ENCODE measurements at places on chromosomes 1 and 21.

DNA sequence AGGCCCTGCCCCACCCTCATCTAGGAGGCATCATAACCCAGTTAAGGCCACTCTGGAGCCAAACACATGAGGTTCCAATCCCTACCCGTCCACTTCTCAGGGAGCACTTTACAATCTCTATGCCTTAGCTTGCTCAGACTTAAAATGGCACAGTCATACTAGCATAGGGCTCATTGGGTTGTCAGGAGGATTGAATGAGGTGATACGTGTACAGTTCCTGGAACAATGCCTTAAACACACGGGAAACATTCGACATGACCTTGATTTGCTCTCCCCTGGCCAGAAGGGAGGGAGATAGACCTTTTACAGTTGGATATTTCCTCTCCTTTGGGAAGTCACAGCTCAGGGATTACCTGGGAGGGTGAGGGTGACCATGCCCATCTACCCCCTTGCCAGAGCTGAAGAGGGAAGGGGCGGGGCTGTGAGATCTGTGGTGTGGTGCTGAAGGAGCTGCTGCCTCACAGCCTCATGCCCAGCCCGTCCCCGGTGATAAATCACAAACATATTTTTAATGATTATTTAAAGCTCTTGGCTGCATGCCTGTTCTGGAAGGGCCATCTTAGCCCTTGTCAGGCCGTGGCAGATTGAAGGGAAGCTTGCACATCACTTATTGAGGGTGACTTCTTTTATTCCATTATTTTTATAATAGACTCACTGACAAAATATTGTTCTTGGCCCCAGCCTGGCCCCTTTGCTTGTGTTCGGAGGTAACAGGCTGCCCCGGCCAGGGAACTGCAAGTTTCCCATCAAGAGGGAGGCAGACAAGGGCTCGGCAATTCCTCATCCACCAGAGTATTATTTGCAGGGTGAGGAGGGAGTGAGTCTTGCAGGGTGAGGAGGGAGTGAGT lies 83.4 kb downstream of the FOXD2 start:
- DNase-seq: no peak

GRCh38 chr21:44874497-44875315 lies 1.2 kb upstream of the PTTG1IP start:
- DNase-seq: peak; percentile 35

DNA sequence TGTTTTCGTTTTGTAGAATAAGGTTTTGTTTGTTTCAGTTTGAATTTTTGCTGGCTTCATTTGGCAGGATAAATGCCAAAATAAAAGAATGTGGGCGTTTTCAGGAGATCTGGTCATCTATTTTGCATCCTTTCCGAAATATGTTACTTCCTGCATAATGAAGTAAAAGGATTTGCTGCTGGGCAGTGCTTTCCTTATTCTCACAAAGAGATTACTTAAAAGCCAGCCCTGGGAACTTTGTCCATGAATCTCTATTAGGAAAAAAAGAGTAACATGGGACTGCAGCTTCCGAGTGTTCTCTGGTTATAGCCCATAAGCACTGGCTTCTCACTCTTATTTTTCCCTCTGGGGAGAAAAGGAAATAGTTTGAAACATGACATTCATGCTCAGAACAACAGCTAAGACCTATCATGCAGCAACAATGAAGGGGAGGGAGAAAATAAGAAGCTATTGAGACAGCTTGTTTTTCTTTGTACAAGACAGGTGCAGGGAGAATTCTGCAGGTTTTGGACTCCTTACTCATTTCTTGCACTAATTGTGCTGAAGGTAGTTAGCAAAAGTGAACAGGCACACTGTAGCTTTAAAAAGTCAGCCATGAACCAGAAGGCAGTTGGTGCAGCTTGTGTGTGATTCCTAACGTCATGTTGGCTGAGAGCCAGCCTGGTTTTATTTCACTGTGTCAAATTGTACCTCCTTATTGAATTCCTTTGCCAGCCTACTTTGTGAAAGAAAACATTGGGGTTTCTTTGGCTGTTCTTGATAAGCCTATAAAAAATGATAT lies at the start of gene SAMD13:
Gene SAMD13 (plus strand): TSS at position 705 of the 781 bp plus-strand sequence. CDS start 1,527 bp downstream, outside the sequence.
- DNase-seq: peak; percentile 84

DNA sequence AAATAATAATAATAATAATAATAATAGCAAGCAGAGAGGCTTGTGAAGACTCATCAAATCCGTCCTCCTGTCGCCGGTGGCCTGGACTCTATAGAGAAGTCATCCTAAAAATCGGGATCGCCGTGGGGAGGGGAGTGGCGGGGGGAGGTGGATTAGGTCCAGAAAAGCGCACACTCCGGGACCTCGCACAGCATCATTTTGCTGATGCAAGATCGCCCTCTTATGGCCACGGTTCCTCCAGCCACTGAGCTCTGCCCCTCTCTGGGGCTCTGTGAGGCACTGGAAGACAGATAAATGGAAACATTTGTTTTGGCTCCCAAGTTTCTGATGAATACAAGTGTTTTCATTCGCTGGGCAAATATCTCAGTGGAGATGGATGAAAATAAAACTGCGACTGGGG lies 612.0 kb downstream of the MATN1 start:
- DNase-seq: peak; percentile 10

DNA sequence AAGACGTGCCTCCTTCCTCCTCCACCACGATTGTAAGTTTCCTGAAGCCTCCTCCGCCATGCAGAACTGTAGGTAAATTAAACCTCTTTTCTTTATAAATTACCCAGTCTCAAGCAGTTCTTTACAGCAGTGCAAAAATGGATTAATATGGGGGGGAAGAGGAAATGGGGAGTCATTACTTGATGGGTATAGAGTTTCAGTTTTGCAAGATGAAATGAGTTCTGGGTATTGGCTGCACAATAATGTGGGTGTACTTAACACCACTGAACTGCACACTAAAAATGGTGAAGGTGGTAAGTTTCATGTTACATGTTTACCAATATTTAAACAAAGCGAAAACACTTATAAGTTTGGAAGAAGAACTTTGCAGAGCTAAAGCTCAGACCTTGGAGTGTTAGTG lies 24.3 kb upstream of the DISP1 start:
- DNase-seq: no peak

DNA sequence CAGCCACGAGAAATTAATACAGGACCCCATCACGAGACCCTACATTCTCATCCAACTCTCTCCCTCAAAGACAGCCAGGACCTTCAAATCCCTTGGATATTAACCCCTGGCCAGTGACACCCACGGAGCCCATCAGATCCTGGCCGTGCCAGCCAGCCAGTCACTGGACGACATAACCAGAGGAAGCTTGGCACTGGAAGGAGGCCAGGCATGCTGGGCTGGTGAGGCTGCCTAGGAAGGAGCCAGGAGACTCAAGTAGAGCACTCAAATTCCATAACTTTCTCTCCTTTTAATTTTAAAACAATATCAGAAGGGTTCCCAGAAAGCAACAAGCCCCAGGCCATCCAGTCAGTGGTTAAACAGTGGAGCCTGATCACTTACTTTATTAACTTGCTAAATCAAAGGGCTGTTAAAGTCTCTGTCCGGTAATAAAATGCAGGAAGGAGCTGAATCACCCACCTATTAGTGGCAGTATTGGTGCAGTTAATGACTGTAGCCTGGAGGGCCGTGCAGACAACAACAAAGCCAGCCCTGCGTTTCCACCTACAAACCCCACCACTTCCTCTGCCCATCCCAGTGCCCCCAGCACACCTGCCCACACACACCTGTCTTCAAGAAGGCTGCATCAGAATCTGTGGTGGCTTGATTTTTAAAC lies 78.0 kb downstream of the HIVEP3 start:
- DNase-seq: no peak

GRCh38 chr1:41875487-41875886 lies 43.2 kb downstream of the HIVEP3 start:
- no peak for DNase-seq

DNA sequence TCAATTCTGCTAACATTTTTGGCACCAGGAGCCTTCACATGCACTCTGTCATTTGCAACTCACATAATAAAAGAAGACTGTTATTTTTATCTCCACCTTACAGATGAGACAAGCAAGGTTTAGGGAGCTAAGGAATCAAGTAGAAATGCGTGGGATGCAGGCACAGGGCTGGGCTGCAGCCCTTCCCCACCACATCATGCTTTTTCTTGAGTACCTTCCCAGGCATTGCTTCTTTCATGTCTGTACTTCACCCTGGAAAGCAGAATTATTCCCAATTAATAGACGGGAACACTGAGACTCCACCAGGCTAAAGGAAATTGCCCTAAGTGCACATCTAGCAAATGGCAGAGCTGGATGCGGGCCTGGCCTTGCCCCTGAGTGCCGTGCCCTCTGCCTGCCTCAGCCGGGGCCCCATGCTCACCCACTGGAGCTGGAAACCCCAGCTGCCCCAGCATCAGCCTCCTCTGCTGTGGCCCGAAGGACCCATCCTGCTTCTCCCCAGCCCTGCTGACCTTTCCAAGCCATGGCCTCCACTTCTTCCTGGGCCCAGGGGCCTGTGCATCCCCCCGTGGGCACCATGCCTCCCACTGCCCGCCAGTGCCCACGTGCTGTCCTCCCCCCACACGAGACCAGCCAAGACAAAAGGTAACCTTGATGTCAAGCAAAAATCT lies 257.5 kb downstream of the TOMM20 start:
- DNase-seq: no peak

DNA sequence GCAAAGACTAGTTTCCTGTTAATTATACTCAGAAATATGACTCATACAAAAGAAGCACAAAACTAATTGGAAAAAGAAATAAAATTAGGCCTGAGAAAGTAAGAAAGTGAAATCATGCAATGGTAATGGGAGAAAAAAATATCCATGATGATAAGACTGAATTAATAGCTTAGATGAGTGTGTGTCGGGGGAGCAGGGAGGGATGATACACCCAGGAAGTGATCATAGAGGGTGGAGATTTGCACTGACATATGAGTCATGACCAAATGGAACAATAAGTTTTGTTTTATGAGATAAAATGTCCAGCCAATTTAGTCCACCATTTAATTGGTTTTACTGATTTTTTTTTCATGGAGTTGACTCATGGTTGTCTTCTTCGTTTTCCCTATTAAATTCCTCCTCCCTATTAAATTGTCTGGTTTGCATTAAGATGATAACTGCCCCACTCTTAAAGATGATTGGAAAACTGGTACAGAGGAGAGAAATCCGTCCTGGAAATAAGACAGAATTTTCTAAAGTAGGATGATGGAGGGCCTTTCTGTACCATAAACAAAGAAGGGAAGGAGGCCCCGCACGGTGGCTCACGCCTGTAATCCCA lies 111.7 kb upstream of the KCNJ6 start:
- peak; percentile 40 for DNase-seq

DNA sequence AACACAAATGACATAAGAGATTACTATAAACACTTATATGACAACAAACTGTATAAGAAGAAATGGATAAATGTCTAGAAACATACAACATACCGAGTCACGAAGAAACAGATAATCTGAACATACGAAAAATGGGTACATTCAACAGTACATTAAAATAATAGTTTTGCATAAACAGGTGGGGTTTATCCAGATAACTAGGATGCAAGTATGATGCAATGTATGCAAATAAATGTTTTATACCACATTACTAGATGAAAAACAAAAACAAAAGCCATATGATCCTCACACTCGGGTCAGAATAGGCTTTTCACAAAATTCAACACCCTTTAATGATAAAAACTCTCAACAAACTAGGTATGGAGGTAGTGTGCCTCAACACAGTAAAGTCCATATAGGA lies 1585.7 kb downstream of the BRINP3 start:
- DNase-seq: no peak

DNA sequence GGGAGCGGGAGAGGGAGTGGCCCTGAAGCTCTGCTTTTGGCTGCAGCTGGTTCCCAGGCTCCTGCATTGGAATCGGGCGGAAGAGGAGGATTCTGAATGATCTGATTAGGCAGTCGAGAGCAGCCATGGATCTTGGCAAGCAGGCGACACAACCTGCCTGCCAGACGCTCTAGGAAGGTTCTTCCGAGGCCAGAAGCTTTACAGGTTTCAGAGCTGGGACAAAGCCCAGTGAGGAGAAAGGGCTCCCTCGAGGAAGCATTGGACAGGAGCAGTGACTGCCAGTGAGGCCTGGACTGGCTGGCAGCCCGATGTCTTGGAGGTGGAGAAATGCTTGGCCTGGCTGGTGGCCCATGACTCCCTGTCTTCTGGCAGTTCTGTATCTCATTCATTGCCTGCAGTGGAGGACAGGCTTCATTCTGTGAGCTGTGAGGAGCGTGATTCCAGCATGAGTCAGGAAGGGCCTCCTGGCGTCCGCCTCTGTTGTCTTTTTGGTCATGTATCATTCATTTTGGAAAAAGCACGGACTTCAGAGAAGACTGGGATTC lies 132.7 kb upstream of the IPO9 start:
- peak; percentile 94 for DNase-seq

DNA sequence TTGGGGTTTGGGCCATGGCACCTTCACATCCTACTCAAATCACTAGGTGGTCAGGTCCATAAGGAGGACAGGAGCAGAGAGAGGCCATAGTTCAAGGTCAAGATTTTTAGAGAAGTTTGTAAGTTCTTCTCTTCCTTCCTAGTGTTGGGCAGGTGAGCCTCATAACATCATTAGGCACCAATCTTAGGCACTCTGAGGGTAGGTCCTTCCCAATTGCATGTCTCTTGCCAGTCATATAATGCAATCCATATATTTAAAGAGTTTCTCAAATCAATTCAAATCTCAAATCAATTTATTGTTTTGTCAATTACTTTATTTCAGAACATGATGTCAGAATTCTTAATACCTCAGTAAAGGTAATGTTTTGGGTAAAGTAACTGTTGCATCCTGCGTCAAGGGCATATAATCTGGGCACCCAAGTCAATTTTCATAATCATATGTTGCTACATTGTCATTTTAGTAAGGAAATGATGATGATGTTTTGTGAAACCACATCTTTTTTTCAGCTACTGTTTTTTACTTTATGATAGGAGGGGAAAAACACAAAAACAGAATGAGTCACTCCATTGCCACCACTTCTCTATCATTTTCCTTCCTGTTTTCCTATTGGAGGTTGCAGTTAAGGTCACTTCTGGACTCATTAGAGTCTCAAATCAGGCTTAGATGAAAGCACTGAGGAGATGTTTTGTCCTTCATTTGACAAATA lies 122.7 kb downstream of the UCHL5 start:
- peak; percentile 47 for DNase-seq

- DNase-seq: no peak
Observed at GRCh38 chr1:19885821-19886220, 3.6 kb downstream of the OTUD3 start.

DNA sequence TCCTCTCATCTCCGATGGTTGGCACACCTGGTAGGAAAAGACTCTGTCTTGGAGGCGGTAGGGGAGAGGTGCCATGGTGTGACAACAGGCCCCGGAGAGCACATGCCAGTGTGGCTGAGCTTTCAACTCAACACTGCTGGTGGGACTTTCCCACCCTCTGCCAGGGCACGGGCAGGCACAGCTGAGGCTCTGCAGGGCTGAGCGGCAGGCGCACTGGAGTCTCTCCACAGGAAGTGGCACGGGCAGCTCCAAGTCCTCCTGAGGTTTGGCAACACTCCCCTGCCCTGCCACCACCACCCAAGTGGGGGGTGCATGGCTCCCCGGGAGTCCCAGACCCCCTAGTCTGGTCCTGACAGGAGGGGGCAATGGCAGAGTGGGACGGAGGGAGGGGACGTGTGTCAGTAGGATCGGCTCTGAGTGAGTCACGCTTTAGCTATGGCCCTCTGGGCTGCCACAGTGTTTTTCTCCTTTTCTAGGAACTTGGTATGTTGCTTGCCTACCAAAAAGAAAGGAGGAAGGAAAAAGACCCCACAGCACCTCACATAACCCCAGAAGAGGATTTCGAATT lies 27.3 kb upstream of the EVA1B start:
- DNase-seq: peak; percentile 87

Data from LHCN-M2 (cell line).